Fibroblast of skin of right biceps (primary cell): ENCODE measurements at places on chromosomes 2 and 18.

DNA sequence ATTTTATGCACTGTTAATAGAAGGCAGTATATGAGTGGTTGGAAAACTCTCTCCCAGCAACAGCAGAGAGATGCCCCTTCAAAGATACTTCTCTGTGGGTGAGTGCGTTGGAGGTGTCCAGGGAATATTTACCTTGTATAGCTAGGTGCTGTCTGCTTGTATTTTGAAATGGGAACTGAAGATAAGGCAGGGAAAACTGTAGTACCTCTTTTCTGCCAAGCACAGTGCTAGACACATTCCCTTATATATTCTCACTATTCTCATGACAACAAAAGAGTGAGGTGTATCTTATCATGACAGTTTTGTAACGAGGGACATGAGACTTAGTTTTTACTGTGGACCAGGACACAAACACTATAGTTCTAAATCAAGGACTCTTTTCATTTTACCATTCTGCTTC, 2.1 kb downstream of the TTC39C start:
- DNase-seq: no peak

DNA sequence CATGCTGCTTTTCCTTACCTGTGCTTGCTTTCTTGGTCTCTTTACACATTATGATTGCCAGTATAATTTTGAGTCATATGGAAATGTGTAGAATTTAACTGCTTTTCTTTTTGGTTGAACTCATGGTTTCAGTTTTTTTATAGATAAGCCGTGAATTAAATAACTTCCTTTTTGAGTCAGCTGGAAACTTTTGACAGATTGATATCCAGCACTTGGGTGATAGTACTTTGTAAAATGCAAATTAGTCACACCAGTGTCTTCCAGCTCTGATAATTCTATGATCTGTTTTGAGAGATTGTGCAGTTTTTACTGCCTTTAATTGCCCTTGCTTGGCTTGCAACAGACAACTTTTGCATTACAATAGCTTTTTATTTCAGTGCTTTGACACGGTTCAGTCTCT, 86.4 kb downstream of the NCOA1 start:
- no peak for DNase-seq

GRCh38 chr2:146238254-146238966, 1606.4 kb upstream of the ACVR2A start:
- peak; percentile 23 for DNase-seq

- DNase-seq: no peak
These were observed 62.0 kb downstream of the SMAD7 start for GRCh38 chr18:48888773-48889080.

GRCh38 chr2:201280191-201281040, 20.1 kb downstream of the CASP8 start:
- no peak for DNase-seq

- no peak for DNase-seq
These were observed 2.3 kb downstream of the IMPA2 start for GRCh38 chr18:11983592-11983991.

- no peak for DNase-seq
These were observed 1.5 kb downstream of the NDC80 start for GRCh38 chr18:2572892-2573291.

DNA sequence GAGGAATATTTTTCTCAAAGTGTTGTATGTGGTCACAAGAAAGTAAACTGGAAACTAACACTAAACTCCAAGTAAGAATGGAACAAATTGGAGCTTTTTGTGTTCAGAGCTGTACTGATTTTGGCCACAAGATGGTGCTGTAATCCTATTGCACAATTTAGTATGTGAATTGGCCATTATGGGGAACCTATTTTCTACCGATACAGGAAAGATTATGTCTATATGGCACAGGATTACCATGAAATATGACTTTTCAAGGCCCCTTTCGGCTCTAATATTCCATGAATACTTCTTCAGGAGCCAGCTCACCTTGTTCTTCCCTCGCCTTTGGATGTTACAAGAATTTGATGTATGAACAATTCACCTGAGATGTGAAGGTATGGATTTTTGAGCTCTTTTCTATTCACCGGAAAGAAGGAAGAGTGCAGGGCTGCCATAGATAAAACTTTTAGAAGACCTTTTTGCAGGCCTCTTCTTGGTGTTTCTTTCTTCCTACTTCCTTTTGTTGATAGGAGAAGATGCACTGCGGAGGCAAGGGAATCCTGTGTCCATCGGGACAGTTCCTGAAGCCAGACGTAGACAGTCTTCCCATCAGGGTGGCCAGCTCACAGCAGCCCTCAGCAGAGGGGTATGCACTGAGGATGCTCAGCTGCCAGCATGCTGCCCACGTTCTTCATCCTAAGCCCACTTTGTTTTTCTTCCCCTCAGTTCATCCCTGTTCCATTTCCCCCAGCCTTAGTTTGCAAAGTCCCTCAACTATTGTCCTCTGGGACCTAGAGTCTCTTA, 13.3 kb downstream of the MRPL44 start:
- peak; percentile 61 for DNase-seq

DNA sequence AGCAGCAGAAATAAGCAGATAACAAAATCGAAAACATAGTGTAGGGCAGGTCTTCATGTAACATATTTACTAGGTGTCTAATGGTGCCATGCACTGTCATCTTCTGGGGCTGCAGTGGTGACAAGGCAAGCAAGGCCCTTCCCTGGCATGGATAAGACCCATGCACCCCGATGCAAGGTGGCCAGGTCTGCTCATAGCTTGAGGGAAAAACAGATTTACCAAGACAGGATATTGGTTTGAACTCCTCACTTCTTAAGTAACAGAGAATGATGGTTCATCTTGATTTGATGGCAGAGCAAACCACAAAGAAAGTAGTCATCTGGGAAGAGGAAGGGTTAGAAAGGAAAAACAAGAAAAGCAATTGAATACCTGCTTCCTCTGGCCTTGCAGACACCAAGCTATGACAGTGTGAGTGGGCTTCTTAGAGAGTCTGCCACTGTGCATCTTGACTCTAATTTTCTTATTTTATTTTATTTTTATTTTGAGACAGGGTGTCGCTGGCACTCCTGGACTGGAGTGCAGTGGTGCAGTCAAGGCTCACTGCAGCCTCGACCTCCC, 35.8 kb upstream of the EML6 start:
- DNase-seq: no peak

- no peak for DNase-seq
These were observed 50.5 kb downstream of the SLC4A5 start for GRCh38 chr2:74292751-74293150.

GRCh38 chr2:206616151-206616550, 26.1 kb upstream of the FAM237A start:
- no peak for DNase-seq

GRCh38 chr18:37179384-37179783, 350.5 kb downstream of the KIAA1328 start:
- no peak for DNase-seq

DNA sequence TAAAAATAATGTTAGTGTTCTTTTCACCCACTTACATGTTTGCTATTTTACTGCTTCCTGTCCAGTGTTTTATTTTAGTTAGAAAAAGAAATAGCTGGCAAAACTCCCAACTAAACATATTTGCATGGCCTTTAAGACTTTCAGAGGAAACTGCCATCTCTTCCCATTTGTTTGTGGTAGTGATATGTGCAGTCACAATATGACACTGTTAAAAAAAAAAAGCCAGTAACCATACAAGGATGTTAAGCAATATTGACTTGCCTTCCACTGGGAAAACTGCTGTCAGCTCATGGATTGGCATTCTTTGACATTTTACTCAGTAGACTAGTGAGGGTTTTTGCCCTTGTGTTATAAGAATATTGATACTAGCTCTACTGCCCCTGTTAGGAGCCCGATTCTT, 29.1 kb downstream of the XIRP2 start:
- DNase-seq: no peak

DNA sequence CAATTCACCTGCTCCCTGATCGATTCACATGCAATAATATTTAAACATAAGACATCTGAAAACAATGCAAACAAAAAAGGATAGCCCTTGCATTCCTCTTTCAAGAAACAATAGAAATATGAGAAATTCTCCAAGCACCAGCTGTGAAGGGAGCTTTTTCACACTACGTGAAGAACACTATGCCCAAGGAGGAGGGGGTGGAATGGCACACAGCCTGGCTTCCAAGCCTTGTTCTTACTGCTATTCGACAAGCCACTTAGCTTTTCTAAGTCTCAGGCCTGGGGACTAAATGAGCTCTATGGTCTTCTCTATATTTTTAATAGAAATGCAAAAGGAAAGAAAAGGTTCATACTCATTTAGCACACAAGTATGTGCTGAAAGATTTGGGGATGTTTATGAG, 92.2 kb upstream of the CHRNA1 start:
- no peak for DNase-seq

- no peak for DNase-seq
These were observed 27.8 kb upstream of the RNF125 start for GRCh38 chr18:31990823-31991222.

- DNase-seq: peak; percentile 92
These were observed 100.7 kb upstream of the MCFD2 start for GRCh38 chr2:47016172-47016913.

- no peak for DNase-seq
These were observed 164.2 kb downstream of the INHBB start for GRCh38 chr2:120509991-120510735.

GRCh38 chr2:25790074-25790790, 88.1 kb downstream of the ASXL2 start:
- DNase-seq: peak; percentile 9

DNA sequence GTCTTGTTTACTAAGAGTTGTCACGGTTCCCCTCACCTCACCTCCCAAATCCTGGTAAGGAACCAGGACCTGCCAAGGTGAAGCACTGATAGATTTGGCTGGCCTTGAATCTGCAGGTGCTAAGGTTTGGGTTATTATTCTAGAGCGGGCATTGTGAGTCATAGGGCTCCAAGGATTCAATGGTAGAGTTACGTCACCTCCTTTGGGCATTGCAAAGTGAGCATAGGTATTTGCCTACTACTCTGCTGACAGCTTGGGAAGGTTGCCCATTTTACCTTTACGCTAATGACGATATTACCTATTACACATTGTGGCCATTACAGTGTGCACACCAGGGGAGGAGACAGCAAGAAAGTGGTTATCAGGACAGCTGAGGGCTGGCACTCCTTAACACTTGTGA, 59.3 kb downstream of the SETBP1 start:
- no peak for DNase-seq

DNA sequence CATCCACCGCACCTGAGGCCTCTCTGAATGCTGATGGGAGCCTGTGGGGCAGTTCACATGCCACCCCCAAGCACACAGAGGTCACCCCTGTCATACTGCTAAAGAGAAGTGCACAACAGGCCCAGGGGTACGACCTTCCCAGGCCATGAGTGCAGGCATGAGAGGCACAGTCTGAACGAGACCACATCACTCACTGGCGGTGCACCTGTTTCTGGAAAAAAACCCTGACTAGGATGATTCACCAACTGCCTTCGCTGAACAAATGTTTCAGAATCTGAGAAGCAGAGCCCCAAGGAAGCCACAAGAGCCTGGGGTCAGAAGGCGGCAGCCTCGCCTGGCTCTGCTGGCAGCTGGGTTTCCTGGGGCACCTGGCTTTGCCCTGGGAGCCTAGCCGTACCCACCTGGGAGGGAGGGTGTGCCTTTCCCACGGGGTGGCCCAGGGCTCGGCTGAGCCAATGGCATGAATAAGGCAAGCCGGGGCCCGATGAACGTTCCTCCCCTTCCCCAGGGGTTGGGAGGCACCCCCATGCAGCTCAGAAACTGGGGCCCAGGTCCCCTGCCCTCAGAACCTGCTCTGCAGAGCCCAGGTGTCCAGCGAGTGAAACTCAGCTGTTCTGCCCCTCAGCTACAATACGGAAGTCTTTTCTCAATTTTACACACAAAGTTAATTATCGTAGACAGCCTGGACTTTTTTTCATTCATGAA, 73.8 kb downstream of the HDAC4 start:
- DNase-seq: no peak

- no peak for DNase-seq
These were observed 56.1 kb upstream of the NFE2L2 start for GRCh38 chr2:177320596-177320995.

DNA sequence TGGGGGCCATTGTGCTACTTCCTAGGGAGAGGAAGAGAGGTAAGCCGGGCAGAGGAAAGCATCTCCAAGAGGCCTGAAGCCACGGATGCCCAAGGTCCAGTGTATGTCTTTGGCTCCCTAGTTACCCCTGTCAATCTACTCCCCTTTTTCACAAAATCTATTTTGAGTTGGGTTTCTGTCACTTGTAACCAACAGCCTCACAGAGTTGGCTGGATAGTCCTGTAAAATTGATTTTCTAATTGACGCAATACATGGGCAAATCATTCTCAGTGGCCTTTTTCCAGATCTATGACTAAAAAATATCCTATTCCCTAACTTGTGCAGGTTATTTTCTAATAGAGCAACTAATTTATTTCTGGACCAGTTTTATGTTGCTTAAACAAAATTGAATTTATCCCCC, 168.4 kb downstream of the IRS1 start:
- no peak for DNase-seq

GRCh38 chr2:122873951-122874350, 1118.5 kb downstream of the TSN start:
- DNase-seq: no peak

GRCh38 chr2:138997856-138998517, 217.8 kb upstream of the NXPH2 start:
- peak; percentile 88 for DNase-seq

DNA sequence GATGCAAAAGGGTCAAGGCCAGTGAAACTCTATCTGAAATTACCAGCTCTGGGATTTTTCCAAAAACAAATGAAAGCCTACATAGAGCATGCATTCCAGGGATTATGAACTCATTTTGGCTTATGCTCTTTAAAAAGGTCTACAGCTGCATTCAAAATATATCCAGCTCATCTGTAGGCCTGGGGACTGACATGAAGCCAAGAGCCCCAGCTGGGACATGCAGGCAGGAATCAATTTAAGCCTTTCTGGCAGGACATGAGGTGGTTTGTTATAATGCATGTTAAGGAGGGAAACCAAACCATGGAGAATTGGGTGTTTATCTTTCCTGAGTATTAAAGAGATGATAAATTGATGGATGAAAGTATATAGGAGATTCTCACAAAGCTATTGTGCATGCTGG, 164.5 kb downstream of the RBM43 start:
- DNase-seq: peak; percentile 16

DNA sequence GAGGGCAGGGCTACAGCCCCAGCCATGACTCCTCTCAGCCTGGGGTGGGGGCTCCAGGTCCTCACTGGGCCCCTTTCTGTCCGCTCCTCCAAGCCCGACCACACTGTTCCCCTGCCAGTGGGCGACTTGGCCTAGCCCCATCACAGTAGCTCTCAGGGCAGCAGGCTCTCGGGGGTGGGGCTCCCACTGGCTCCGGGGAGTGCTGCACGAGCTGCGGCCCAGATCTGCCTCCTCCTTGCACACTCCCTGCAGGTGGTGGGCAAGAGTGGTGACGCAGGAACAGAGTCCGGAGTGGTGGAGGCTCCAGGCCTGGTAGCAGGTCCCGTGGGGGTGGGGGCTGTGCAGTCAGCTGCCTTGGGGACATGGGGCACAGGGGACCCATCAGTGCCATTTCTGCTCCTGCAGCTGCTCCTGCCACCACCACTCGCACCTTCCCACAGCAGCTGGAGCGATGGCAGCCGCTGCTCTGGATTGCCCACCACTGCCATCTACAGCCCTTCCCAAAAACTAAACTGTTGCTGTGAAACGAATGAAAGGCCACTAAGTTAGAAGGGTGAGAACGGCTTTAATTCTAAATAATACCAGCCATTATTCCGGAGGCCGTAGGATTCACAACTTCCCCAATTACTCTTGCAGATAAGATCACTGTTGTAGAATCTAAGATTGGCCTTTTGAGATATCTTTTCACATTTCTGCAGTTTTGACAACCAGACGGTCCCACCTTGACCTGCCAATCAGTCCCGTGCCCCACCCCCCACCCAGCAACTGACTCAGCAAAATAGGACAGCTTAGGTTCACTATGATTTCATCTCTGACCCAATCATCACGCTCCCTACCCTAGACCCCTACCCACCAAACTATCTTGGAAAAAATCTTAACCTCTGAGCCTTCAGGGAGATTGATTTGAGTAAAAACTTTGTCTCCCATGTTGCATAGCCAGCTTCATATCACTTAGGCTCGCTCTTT, 530.2 kb downstream of the DCC start:
- DNase-seq: no peak
